Activated CD4-positive, alpha-beta memory T cell treated with anti-CD3 and anti-CD28 coated beads, Interleukin-2, amount 10 ng/mL, durations not matched to agents 7 days and 5 days (primary cell): ENCODE measurements at places on chromosomes 7 and 10.
A peak's percentile ranks its signal among the peaks of the same experiment; 100 is the strongest.

- DNase-seq, result no peak
- no peak overlapping the region for H3K4me3 ChIP-seq
- H3K27ac ChIP-seq, result no peak overlapping the region
- no peaks in the 10 kb centered on the region for H3K4me1 ChIP-seq
These were observed 34.8 kb downstream of the AHR start for GRCh38 chr7:17333221-17333620.

- H3K4me1 ChIP-seq, result peaks cover 43% of the 10 kb centered on the region
- H3K27ac ChIP-seq, result peak overlapping the region; percentile 66
- DNase-seq, result no peak
- no peaks in the 10 kb centered on the region for H3K27me3 ChIP-seq
These were observed 27.9 kb downstream of the MTURN start for GRCh38 chr7:30162622-30163124.

- no peak overlapping the region for H3K4me3 ChIP-seq
- H3K27ac ChIP-seq, result no peak overlapping the region
- DNase-seq, result no peak
- no peaks in the 10 kb centered on the region for H3K36me3 ChIP-seq
- H3K27me3 ChIP-seq, result no peaks in the 10 kb centered on the region
These were observed 36.6 kb downstream of the CACNA2D1 start for GRCh38 chr7:82406937-82407336.

GRCh38 chr7:71389976-71390375, 258.0 kb downstream of the GALNT17 start:
- H3K4me3 ChIP-seq, result no peak overlapping the region
- no peaks in the 10 kb centered on the region for H3K4me1 ChIP-seq
- DNase-seq, result no peak
- no peaks in the 10 kb centered on the region for H3K27me3 ChIP-seq
- H3K27ac ChIP-seq, result no peak overlapping the region
- H3K36me3 ChIP-seq, result no peaks in the 10 kb centered on the region

GRCh38 chr7:27585781-27586447, 76.8 kb downstream of the HIBADH start:
- H3K27me3 ChIP-seq, result no peaks in the 10 kb centered on the region
- no peaks in the 10 kb centered on the region for H3K4me1 ChIP-seq
- no peaks in the 10 kb centered on the region for H3K36me3 ChIP-seq
- no peak overlapping the region for H3K27ac ChIP-seq

GRCh38 chr10:91632671-91633550, at the start of gene PPP1R3C:
PPP1R3C (minus strand) TSS chr10:91633071; CDS start chr10:91632969, 102 bp downstream.
- peak within 1 kb of the TSS; percentile 54 for H3K4me3 ChIP-seq
- DNase-seq, result peak; percentile 56
- no peak within 1 kb of the TSS for H3K27ac ChIP-seq
- no peaks in the 10 kb centered on the region for H3K36me3 ChIP-seq
- H3K4me1 ChIP-seq, result peaks cover 7% of the 10 kb centered on the region
